A549 (cell line): ENCODE measurements at places on chromosomes 6 and 20. TPM values are rescaled to one million over a fixed set of nuclear protein-coding genes. Genes with fewer than 3 reads are reported as not detected.

The TINAG gene
- polyA plus RNA-seq: 0.04 to 0.16 TPM in 2 of 3 replicates, not detected in the other

The EFCAB8 gene
- not detected in 3 replicates for polyA plus RNA-seq

The STMND1 gene
- polyA plus RNA-seq: not detected in 3 replicates

The ZC2HC1B gene
- not detected in 3 replicates for polyA plus RNA-seq

The PRR18 gene
- polyA plus RNA-seq: 0.04 to 0.08 TPM (median 0.08 TPM) in 3 replicates

The SYTL3 gene
- 0.89 to 1.0 TPM (median 0.92 TPM) in 3 replicates for polyA plus RNA-seq

The TMX4 gene
- 11.7 to 13.2 TPM (median 12.4 TPM) in 3 replicates for polyA plus RNA-seq

The SLC26A8 gene
- not detected in 3 replicates for polyA plus RNA-seq

The FOXQ1 gene
- 3.1 to 3.6 TPM (median 3.6 TPM) in 3 replicates for polyA plus RNA-seq

The GPR6 gene
- not detected in 3 replicates for polyA plus RNA-seq

The ARG1 gene
- not detected in 3 replicates for polyA plus RNA-seq

The GRM1 gene
- polyA plus RNA-seq: 0.03 to 0.05 TPM in 2 of 3 replicates, not detected in the other

The TRIM10 gene
- polyA plus RNA-seq: 0.03 TPM in 2 of 3 replicates, not detected in the other

The MUCL3 gene
- 0.03 to 0.08 TPM (median 0.04 TPM) in 3 replicates for polyA plus RNA-seq

The EEF1A2 gene
- 128 to 141 TPM (median 129 TPM) in 3 replicates for polyA plus RNA-seq

The RBPJL gene
- not detected in 3 replicates for polyA plus RNA-seq

The SAPCD1 gene
- polyA plus RNA-seq: 5.8 to 7.5 TPM (median 7.1 TPM) in 3 replicates

The FNDC1 gene
- 0.01 to 0.04 TPM in 2 of 3 replicates, not detected in the other for polyA plus RNA-seq

The SCRT2 gene
- not detected in 3 replicates for polyA plus RNA-seq

The LHFPL5 gene
- polyA plus RNA-seq: 0.10 to 0.17 TPM (median 0.16 TPM) in 3 replicates

The CTNNBL1 gene
- 57.9 to 60.4 TPM (median 59.9 TPM) in 3 replicates for polyA plus RNA-seq

The SLC32A1 gene
- polyA plus RNA-seq: not detected in 3 replicates

The WFDC10B gene
- polyA plus RNA-seq: not detected in 3 replicates

The SNAP25 gene
- 32.8 to 39.6 TPM (median 33.2 TPM) in 3 replicates for polyA plus RNA-seq

The CST5 gene
- not detected in 3 replicates for polyA plus RNA-seq

The TMEM14C gene
- polyA plus RNA-seq: 152 to 178 TPM (median 161 TPM) in 3 replicates

The EDN1 gene
- polyA plus RNA-seq: 33.2 to 34.3 TPM (median 33.5 TPM) in 3 replicates

The TCF15 gene
- polyA plus RNA-seq: not detected in 3 replicates

The CDYL gene
- 17.5 to 20.1 TPM (median 18.6 TPM) in 3 replicates for polyA plus RNA-seq

The MAP3K5 gene
- 1.8 to 2.1 TPM (median 2.1 TPM) in 3 replicates for polyA plus RNA-seq

The RALGAPB gene
- polyA plus RNA-seq: 14.9 to 15.4 TPM (median 15.1 TPM) in 3 replicates

The TCF19 gene
- polyA plus RNA-seq: 10.1 to 11.2 TPM (median 10.8 TPM) in 3 replicates

The MAFB gene
- polyA plus RNA-seq: not detected in 3 replicates

The LTB gene
- polyA plus RNA-seq: 0.14 to 0.57 TPM (median 0.33 TPM) in 3 replicates

The PRPH2 gene
- polyA plus RNA-seq: not detected in 3 replicates

The CCM2L gene
- 0.13 to 0.32 TPM (median 0.18 TPM) in 3 replicates for polyA plus RNA-seq
